ENCODE measurements at places on chromosomes 2 and 18.

- DNase-seq, result no peak
Observed at GRCh38 chr18:50039746-50040145, 155.2 kb downstream of the MYO5B start.

DNA sequence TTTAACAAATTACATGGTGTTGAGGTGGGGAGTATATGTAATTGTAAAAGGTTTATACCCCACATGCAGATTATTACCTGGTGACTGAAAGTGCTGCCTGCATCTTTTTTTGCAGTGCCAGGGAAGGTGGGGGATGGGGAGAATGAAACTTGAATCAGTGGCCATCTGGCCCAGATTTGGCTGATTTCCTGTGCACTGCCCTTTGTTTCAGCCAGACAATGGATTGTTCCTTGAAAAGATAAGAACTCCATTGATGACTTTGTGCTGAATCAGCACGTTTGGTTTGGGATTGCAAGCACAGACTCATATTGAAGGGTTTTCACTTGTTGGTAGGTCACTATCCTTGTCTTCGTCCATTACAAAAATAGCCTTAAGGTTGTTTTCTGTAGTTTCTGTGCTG lies 20.9 kb downstream of the GREB1L start:
- DNase-seq, result no peak

GRCh38 chr2:201794294-201794693 lies 12.0 kb upstream of the CDK15 start:
- no peak for DNase-seq

- DNase-seq, result no peak
Observed at GRCh38 chr18:49723648-49724180, 89.6 kb downstream of the ACAA2 start.
